HAP-1 (cell line): ENCODE measurements at places on chromosomes 7 and 10.

GRCh38 chr7:157139111-157139809 lies 534 bp downstream of the UBE3C start:
- DNase-seq: no peak

DNA sequence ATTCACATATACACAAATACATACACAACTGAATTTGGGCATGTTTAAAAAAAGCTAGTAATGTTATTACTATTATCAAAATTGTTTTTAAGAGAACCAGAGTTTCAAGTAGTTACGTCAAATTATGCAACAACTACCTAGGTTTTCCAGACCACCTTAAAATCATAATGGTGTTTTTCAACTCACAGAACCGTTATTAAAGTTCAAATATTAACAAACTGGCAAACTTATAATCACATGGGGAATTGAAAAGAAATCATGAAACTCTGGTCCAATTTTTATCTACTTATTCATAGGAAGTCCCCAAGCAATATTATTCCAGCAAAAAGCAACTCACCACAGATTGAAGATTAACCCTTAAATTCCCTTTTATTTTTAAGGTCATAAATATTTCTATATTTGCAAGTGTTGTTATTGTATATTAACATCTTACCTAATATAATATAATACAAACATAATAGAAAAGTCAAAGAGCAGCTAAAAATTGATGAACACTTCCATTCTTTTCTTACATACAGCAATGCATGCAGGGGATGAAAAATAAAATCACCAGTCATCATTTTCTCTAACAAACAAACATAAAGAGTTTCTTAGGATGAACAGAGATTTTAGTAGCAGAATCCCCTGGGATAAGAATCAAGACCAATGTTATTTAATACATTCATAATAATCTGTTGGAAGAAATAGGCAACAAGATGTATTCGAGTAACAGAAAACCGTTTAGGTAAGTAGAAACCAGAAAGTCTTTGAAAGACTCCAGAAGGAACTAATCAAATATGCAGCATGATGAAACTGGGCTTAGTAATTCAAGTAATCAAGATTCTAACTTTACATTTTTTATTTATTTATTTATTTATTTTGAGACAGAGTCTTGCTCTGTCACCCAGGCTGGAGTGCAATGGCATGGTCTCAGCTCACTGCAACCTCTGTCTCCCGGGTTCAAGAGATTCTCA lies 391.1 kb downstream of the PARD3 start:
- DNase-seq: no peak

DNA sequence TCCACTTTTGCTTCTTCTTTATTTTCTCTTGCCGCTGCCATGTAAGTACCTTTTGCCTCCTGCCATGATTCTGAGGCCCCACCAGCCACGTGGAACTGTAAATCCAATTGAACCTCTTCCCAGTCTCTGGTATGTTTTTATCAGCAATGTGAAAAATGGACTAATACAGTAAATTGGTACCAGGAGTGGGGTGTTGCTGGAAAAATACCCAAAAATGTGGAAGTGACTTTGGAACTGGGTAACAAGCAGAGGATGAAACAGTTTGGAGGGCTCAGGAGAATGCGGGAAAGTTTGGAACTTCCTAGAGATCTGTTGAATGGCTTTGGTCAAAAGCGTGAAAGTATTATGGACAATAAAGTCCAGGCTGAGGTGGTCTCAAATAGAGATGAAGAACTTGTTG lies 670.3 kb upstream of the ZWINT start:
- no peak for DNase-seq

GRCh38 chr7:30616318-30616717 lies 21.6 kb downstream of the GARS1 start:
- no peak for DNase-seq

DNA sequence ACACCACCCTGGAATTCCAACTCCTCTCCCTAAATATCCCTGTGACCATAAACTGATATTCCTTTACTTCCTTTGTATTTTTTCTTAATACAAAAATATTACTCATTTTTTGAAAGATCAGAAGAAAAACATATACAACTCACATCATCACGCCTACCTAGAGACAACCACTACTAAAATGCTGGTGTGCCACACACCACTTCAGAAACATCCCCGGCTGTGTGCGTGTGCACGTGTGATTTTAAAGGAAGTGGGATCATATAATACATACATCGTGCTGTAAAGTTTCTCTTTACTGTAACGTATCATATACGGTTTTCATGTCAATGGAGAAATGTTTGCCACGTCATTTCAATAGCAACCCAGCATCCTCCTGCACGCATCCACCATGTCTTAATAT lies 76.5 kb downstream of the ITIH5 start:
- no peak for DNase-seq

DNA sequence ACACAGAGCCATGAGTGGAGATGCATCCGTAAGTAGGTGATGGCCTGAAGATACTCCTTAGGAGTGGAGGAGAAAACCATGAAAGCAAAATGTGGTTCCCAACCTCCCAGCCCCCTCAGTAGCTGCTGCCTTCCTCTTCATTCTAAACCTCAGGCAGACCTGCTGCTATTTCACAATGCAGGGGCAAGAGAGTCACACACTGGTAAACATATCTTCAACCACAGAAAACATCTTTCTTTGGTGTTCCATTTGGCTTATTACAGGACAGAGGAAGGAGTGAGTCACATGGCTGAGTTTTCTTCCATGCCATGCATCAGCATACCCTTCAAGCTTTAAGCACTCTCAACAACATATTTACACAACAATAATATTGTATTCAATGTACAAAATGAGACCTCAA lies 342.1 kb downstream of the BMPER start:
- DNase-seq: no peak

- no peak for DNase-seq
Observed at GRCh38 chr7:46576950-46577349, 655.9 kb upstream of the IGFBP3 start.

DNA sequence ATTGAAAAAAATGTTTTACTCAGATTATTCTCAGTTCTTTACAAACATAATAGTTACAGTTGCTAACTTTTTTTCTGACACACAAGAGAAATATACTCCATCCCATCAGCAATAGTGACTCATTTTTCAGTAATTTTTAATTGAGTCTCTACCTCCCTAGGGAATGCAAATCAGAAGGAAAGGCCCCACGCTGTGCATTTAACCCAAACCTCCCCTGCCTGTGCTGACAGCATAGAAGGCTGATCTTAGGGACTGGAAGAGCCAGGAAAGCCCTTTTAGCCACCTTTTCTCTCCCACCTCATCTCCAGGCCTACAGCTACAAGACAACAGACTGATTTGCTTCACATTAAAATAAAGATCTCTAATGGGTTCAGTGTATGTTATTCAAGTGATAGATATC lies 24.7 kb upstream of the PIK3CG start:
- no peak for DNase-seq

- DNase-seq: no peak
Observed at GRCh38 chr7:88331322-88331721, 24.6 kb upstream of the STEAP4 start.

GRCh38 chr7:44454348-44454747 lies 36.1 kb downstream of the NUDCD3 start:
- no peak for DNase-seq

- no peak for DNase-seq
Observed at GRCh38 chr7:122676466-122676865, 22.5 kb downstream of the RNF133 start.

DNA sequence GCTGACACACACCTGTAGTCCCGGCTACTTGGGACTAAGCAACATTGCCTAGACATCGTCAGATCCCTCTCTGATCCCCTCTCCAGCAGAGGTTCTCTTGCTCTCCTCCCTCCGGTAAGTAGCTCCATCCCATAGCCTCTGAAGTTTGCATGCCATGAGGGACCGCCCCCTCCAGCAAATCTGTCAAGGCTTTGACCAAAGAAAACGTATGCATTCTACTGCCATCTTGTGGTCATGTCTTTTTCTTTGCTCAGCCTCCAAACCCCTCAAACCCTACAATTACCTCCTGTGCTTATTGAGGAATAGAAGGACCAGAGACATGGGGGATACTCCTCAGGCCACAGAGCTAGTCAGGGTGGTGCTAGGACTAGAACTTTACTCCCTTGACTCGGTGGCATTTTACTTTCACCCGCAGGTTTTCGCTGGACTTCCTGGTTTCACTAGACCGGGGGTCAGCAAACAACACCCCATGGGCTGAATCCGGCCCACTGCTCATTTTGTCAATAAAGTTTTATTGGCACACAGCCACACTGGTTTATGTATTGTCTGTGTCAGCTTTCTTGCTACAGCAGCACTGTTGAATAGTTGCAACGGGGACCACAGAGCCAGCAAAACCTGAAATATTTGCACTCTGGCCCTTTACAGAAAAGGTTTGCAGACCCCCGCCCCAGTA lies 202.6 kb upstream of the FOXK1 start:
- DNase-seq: peak; percentile 68

- DNase-seq: no peak
Observed at GRCh38 chr7:112185005-112185834, 21.0 kb downstream of the DOCK4 start.

- DNase-seq: no peak
Observed at GRCh38 chr7:70574970-70575799, 556.8 kb upstream of the GALNT17 start.

- DNase-seq: no peak
Observed at GRCh38 chr7:37410305-37411229, 38.1 kb downstream of the ELMO1 start.

DNA sequence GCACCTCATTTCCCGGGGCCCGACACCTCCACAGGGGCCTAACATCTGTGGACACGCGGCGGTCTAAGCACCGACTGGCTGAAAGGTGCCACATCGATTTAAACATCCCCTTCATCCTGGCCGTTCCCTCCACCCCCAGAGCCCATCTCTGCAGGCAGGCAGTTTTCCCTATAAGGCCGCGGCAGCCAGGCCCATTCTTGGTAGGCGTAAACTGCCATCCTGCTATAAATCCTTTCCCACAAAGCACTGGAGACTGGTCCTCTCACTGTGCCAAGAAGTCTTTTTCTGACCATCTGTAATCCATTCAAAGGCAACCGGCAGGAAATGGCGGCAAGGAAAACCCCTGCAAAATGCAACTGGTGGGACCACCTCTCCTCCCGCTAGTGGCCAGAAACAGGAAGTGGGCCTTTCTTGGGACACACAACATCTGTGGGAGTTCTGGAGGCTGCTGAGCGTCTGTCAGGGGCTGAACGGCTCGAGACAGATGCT lies 22.4 kb downstream of the ATXN7L1 start:
- no peak for DNase-seq

GRCh38 chr10:119162452-119163092 lies 2.9 kb downstream of the SFXN4 start:
- no peak for DNase-seq

DNA sequence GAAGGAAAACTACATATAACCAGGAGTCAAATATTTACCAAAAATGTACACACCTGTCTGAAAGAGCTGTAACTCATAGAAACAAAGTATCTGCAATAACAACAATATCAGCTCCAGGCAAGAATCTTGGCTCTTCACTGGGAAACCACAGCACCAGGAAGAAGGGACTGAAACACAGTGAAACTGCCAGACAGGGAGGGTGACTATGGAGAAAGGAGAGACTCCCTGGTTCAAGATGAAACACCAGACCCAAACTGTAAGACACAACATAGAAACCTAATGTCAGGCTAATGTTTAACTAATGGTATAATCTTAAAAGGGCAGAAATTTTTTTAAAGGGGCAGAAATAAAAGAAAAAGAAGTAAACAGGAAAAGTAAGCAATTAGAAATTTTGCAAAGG lies 11.5 kb upstream of the TAS2R39 start:
- no peak for DNase-seq

DNA sequence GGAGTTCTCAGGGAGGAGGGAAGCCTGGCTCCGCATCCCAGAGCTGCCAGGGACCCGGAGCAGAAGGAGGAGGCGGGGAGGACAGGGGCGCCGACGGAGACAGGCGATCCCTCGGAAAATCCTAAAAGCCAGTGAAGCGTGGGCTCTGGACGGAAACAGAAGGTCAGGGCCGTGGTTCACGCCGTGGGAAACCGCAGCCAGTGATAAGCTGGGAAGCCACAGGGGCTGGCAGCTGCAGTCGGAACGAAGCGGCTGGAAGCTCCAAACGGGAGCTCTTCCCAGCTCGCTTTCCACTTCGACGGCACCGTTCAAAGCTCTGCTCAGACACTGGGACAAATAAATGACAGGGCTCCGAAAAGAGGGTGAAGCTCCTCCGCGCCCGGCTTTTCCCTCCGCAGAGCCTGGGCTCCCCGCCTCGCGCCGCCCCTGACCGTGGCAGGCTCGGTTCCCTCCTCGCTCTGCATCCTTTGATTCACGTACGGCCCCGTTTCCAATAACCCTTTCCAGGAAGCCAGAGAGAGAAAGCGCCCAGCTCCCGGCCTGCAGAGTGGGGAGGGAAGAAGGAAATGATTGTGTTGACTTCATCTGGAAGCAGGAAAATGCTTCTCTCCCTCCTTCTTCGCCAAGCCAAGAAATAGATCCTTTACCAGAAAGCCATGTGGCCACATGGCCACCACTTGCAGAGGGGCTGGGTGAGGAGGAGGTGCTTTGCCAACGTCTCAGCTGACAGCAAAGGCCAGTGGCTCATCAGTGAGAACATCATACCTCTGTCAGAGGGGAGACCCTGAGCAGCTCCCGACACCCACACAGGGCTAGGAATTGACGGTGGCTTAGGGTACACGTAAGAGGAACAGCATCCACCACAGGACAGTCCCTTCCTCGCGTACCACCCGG lies 57.4 kb downstream of the ADRB1 start:
- DNase-seq: no peak

DNA sequence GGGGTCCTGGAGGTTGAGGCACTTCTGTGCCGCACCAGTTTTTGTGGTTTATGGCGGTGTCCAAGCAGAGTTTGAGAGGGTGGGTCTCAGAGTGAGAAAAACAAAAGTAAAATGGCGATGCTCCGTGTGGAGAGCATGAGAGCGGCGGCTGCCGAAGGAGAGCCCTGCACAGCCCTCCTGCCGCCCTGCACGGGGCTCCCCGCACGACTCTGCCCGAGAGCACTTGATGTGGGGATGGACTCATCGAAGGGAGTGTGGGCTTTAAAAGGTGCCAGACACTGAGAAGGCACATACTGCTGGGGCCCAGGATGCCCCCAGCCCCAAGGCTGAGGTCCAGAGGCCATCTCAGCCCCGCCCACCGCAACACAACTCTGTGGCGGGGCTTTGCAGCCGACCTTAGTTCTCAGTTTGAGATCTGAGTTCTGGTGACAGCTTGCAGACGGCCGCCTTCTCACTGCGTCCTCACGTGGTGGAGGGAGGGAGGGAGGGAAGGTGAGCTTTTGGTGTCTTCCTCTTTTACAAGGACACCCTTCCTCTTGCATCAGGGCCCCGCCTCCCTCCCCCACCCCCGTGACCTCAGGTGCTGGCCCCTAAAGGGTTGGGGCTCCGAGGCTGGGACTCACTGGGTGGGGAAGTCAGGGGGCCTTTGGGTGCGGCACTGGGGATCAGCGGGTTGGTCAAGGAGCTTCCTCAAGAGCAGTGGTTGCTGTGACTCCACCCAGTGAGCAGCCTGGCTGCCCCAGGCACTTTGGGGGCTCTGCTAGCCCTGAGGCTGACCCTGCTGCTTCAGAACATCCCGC lies 69.1 kb downstream of the NKX6-2 start:
- DNase-seq: no peak

DNA sequence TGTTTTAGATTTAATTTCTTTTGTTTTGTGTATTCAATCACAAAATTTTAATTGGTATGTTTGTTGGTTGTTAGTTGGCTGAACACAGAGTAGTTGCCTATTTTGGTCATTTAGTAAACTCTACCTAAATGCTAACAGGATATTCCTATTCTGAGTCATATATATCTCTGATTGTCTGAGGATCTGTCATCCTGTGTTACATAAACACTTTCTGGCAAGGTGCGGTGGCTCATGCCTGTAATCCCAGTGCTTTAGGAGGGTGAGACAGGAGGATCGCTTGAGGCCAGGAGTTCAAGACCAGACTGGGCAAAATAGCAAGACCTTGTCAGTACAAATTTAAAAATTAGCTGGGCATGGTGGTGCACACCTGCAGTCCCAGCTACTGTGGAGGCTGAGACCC lies 178.6 kb downstream of the PLCE1 start:
- no peak for DNase-seq
